Iris pigment epithelial cell (primary cell): ENCODE measurements at places on chromosomes 7 and 10.

DNA sequence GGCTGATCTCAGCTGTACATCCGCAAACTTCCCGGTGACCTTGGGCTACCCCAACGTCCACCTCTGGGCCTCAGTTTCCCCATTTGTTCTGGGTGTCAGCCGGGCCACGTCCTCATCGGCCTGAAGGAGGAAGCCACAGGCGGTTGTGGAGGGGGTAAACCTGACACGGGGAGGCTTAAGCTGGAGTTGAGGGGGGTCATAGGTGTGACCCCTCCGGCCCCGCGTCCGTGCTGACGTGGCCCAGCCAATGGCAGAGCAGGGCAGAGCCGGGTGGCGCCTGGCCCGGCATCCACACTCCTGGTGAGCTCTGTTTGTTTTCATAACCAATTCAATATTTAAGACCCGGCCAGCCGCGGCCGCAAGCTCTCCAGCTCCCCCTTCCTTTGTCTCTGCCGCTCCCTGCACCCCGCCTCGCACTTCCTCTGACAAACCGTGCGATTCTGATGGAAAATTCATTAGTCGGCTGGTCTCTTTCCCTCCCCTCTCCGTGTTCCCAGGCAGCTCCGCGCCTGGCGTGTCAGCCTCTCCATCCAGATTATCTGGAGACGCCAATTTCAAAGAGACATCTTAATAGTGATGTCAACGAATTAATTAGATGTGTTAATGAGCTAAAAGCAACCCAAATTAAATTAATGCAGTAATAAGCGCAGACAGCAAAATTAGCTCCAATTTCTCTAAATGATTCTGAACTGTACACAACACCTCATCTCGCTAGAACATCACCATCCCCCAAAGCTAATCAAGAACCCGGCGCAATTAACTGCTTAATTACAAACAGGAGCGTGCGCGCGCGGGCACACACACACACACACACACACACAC, 55.4 kb downstream of the MICALL2 start:
- DNase-seq: peak; percentile 81

GRCh38 chr10:71850743-71851464, at the start of gene PSAP:
TSS of gene PSAP (minus strand) at chr10:71851251. CDS start at chr10:71851221, 30 bp downstream.
- DNase-seq: peak; percentile 97

DNA sequence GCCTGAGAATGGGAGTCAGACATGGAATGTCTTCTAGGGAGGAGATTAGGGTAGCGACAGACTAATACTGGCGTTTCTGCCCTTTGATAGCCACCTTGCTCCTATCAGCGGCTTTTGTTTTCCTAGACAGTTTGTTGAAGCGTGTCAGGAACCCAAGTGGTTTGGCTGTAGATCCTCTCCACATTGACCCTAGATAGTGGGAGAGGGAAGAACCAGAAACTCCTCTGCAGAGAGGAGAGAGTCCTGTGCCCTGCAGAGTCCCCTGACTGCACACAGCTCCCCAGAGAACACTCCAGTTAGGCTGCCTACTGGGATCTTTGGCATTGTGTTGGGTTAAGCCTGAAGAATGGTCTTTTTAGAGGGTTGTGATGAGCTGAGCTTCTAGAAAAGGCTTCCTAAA, 2.4 kb downstream of the MEPCE start:
- DNase-seq: no peak

DNA sequence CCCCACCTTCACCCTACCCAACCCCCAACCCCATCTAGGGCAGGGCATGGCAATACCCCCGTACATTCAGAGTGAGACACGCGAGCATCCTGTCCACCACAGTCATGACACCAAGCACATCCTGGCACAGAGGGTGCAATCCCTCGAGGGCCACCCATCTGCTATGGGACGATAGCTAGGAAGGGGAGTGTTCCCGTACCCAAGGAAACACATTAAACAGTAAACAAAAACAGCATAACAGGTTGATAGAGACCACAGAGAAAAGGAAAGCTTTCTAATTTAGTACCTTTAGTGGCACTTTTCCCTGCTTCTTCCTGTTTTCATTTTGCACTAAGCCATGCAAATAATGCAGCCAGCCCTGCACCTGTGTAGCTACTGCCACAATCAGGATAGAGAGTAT, 2.3 kb upstream of the SMKR1 start:
- no peak for DNase-seq

DNA sequence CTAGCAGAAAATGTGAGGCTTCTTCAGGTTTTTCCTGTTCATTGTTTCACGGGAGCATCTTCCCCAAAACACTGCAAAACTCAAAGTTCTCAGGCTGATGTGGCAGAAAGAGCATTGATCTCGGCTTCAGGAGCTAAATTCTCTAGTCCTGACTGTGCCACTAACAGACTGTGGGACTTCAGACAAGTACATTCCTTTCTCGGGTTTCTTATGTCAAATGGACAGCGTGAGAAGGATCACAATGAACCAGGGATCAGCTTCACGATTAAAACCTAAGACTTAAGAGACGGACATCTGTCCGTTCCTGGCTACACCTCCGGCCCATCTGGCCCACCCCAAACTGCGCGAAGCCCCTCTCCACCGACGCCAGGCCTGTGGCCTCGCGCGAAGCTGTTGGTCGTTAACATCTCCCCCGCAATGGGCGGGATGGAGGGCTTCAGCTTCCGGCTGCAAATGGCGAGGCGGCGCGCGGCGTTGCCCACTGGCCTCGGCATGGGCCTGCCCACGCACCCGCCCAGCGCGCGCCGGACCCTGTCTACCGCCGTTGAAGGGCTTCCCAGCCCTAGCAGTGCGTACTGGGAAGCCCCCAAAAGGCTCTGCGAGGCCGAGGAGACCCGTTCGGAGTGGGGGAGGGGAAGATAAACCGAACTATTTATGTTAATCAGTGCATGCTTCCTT, 549 bp upstream of the DDX50 start:
- peak; percentile 78 for DNase-seq

- DNase-seq: no peak
Measured at GRCh38 chr7:45968856-45969541, 47.9 kb upstream of the IGFBP3 start.

DNA sequence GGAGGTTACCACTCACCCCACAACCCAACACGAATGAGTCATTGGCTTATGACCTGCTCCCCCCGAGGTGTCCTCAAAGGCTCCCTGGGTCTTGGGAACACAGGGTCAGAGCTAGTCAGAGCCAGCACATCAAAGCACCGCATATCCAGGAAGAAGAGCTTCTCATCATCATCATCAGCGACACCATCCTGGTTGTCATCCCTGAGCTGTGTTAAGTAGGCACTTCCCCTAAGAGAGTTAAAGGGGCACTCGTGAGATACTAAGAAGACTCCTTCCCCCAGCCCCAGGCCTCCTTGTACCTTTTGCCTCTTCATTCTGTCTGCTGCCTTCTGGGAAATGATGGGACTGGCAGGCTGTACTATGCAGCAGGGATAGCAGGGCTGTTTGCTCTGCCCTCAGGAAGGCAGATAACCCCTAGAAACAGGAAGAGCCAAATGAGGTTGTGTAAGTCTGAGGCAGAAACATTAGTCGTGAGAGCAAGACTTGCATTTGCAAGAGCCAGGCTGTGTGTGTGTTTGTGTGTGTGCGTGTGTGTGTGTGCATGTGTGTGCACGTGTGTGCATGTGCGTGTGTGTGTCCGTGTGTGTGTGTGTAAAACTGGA, 11.1 kb upstream of the CPA1 start:
- DNase-seq: peak; percentile 95

GRCh38 chr10:75401569-75402485, at the start of gene ZNF503:
TSS of gene ZNF503 (minus strand) at chr10:75401764. CDS start at chr10:75401419, 345 bp downstream.
- peak; percentile 98 for DNase-seq

GRCh38 chr10:129523031-129523722, 56.1 kb downstream of the MGMT start:
- no peak for DNase-seq

DNA sequence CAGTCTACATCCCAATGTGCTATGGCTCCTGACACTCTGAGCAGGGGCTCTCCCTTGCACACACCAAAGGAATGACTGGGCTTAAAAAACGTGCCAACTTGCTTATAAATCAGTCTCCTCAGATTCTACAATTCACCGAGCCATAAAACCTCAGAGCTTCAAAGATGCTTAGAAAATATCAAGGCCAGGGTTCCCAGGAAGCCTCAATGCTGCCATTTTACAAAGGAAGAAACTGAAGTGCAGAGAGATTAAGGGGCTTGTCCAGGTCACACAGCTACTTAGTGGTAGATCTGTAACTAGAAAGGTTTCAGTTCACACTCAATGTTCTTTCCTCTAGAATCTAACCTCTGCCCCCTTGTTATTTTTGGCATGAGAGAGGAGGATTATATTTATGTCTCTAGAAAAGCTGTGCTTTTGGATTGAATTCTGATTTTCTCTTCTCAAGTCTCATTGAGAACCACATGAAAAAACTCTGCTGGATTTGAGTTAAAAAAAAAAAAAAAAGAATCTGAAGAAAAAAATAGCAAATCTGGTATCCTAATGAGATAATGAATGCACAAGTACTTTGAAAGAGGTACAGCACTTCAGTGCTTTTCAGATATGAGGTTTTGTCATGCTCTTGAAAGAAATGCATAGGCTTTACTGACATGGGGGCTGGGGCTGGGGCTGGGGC, 22.3 kb upstream of the TSPAN33 start:
- DNase-seq: peak; percentile 8

GRCh38 chr10:11553773-11554381, 57.6 kb downstream of the USP6NL start:
- DNase-seq: no peak

DNA sequence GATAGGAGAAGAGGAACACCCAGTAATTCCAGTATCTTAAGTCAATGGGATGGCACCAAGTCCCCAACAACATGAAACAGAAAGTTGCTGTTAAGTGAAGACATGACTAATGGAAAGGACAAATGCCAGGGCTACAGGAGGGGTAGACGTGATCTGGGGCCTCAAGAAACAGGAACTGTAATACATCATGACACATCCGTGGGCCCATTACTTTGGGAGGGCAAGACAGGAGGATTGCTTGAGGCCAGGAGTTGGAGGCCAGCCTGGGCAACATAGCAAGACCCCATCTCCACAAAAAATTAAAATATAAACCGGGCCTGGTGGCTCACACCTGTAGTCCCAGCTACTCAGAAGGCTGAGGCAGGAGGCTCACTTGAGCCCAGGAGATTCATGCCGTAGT, 408.6 kb upstream of the PRKCQ start:
- DNase-seq: no peak

- DNase-seq: no peak
Measured at GRCh38 chr10:100128951-100129350, 47.3 kb upstream of the CPN1 start.

DNA sequence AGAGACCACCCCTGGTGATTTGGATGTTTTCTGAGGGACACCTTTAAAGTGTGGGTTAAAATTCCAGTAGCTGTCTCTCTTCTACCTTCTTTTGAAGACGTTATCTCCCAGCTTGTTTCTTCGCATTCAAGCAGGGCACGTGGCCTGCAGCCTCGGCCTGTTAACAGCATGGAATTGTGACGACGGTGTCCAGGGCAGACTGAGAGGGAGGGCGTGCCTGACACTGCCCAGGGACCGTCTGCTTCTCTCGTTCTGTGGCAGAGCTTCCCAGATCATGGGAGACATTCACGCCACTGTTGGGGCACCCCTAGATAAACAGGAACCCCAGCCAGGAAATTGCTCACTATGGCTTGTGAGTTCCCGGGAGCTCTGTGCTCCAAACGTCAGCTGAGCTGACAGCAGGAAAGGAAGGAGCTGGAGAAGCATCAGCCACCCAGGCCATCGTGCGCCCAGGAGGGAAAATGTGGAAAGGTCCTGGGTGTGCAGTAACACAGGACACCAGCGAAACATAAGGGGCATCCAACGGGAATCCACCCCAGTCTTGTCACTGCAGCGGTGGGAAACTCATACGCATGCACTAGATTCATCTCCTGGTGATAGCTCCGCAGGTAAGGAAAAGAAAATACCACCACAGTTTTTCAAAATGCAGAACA, 41.1 kb upstream of the RBM33 start:
- no peak for DNase-seq

DNA sequence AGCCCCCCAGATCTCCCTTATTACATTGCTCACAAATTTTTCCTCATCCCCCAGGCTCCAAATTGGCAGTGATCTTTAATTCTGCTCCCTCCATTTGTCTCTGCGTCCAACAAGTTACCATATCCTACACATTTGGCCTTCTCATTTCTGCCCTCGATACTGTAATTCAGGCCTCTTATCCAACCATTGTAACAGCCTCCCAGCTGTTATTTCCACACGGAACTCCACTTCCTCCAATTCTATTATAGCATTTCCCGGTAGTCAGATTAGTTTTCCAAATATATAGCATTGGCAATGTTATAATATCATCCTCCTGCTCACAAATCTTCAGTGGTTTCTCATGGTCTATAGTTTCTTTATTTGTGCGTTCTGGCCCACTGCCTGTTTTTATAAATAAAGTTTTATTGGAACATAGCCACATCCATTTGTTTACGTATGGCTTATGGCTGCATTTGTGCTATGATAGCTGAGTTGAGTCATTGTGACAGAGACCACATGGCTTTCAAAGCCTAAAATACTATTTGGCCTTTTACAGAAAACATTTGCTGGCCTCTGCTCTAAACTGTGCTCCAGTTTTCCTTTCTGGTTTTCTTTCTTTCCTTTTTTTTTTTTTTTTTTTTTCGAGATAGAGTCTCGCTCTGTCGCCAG, 126.5 kb upstream of the ZNF438 start:
- DNase-seq: peak; percentile 45

- peak; percentile 81 for DNase-seq
Measured at GRCh38 chr7:144437370-144438191, 34.1 kb upstream of the NOBOX start.

DNA sequence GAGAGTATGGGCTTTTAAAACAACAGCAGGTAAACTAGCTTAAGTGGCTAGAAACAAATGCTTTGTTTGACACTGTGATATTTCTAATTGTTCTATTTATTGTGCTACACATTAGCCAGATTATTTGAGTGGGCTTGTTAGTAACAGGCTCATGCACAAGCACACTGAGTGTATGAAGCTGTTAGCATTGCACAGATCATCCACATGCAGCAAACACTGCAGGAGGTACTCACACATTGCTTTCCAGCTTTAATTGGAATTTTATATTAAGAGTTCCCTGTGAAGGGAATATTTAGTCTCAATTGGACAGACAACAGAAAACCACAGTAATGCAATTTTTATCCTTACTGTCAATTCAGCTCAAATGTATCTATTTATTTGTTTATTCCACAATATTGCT, 92.9 kb upstream of the ZNF804B start:
- no peak for DNase-seq

- peak; percentile 37 for DNase-seq
Measured at GRCh38 chr7:3075441-3075840, 31.8 kb upstream of the CARD11 start.

DNA sequence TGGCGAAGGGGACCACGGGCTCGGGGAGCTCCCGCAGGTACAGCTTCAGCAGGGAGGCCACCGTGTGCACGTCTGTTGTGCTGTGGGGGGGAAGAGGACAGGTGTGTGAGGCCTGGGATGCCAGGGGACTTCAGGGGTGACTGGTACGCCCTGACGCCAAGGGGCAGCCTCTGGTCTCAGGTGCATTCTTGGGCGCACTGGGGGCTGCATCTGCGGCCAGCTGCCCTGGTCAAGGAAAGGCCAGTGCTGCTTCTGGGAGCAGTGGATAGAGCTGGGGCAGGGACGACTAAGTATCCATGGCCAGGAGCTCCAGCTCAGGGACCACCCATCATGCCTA, 148.5 kb downstream of the MAPK8 start:
- DNase-seq: no peak
